Right renal pelvis (tissue), 4 donors: ENCODE measurements at places on chromosomes 13 and 19.

DNA sequence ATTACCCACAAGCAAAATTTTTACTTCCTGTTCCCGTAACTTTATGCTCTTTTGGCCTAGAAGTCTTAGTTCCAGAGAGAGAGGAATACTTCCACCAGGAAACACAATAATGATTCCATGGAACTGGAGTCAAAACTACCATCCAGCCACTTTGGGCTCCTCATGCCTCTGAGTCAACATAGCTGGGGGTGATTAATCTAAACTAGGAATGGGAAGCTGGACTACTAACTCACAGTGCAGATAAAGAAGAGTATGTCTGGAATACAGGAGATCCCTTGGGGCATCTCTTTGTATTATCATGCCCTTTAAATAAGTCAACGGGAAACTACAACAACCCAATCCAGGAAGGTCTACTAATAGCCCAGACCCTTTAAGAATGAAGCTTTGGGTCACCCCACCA is 8.9 kb upstream of the ELF1 start:
- DNase-seq, result no peak

- no peak for DNase-seq
These were observed 322.5 kb upstream of the ZNF507 start for GRCh38 chr19:32022731-32023563.

DNA sequence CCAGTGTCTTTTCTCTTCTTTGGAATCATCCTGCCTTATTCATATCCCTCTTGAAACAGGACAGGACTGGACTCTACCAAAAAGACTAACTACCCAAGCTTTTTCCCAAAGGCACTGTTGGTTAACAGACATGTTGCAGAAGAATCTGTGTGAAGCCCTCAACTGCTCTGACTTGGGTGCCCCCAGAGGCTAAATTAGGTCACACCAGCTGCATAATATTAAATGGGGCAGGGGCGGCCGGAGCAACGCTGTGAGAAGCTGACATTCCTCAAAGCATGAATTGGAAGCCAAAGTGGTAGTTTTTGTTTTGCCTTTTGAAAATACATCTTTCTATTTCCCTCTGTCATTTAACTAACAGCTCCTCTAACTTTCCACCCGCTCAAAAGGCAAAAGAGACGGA is 185.9 kb downstream of the LHFPL6 start:
- no peak for DNase-seq

DNA sequence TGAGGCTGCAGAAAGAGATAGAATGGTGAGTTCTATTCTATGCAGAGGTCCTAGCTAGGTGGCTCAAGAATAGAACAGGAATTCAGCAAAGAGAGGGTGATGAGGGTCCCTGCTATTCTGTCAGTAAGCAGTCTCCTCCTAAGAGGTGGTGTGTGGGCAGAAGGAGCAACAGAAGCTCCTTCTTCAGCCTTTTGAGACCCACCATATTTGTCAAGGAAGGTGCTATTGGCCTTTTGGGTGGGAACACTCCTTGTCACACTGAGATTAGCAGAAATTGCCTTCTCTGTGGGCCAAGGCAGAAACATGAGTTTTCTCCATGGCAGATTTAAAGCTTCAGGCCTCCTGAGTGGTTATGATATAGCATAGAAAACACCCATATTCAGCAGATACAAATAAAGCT is 39.4 kb upstream of the RAP2A start:
- no peak for DNase-seq

GRCh38 chr13:38804061-38804460 is 117.2 kb downstream of the FREM2 start:
- DNase-seq, result no peak

- DNase-seq, result no peak
These were observed 15.6 kb downstream of the NUCB1 start for GRCh38 chr19:48915757-48916156.

DNA sequence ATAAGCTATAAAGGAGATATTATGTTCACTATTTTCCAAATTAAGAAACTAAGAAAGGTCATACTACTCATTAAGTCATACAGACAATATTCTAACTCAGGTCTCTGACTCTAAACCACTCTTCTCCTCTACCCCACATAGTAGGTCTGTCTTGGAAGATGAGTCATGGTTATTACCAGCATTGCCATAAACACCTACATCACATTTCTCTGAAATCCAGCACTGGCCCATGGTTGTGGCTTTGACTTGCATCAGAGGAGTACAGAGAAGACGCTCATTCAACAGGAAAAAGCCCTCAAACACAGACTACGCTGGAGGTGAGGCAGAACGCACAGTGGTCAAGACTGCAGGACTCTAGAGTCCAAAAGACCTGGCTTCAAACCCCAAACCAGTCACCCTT is 476.8 kb downstream of the COG6 start:
- DNase-seq, result no peak

DNA sequence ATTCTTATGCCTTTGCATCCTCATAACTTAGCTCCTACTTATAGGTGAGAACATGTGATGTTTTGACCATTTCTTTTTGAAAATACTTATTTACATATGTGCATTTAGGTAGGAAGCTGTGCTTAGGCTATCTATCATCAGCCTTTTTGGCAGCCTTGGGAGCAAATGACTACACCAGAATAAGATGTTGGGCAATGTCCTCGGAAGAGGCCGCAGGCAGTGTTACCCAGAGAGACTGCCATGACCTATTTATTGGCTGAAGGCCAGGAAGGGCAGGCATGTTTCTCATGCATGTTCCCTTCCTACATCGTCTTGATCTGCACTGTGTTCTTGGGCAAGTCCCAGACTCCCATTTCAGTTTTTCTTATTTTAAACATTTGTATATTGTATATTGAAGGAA is 122.3 kb downstream of the B3GLCT start:
- DNase-seq, result no peak

- no peak for DNase-seq
These were observed 4.3 kb downstream of the NANOS3 start for GRCh38 chr19:13881251-13881691.

DNA sequence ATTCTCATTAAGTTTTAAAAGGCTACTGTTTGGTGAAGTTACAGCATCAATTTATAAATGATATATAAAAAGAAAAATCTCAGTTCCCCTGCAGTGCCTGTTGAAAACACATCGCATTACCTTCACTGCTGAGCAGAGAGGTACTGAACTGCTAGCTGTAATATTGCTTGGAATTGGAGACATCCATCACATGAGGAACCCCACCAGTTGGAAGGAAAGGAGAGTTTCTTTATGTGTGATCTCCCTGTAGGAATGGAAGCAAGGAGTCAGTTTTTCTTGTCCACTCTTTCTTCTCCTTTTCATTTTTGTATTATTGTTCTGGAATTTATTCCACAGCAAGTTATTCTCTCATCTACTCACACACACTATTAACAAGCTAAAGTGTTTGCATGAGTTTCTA is 1586.0 kb upstream of the PRR20A start:
- DNase-seq, result no peak

- DNase-seq, result no peak
These were observed 31.3 kb upstream of the RGCC start for GRCh38 chr13:41426047-41426446.

DNA sequence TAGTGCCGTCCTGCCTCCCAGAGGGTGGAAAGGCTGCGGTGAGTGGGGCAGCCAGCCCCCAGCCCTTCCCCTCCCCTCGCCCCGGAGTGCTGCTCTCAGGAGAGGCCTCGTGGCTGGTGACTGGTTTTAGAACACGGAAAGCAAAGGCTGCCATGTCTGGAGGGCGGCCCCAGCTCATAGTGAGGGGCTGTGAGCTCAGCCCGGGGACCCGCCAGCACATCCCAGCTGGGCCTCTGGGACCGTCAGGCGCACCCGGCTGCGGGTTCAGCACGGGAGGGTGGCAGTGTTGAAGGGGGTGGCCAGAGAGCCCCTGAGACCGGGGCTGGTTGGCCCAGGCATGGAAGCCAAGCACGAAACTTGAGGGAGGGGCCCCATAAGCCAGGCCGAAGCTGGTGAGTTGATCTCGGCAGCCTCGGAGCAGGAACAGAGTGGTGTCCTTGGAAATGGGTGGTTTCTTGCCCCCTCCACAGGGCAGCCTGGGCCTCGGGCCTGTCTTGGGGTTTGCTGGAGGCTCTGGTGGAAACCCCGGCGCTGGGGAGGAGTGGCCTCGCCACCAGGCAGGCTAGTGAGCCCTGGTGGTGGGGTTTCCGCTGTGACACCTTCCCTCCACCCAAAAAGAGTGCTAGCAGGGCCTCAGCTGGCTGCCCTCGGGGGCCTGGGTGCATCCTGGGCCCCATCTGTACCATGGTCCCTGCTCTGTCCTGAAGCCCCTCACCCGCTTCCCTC is 157.7 kb downstream of the KDM4B start:
- DNase-seq, result no peak

- no peak for DNase-seq
These were observed 38.8 kb downstream of the MYO9B start for GRCh38 chr19:17114414-17114831.

DNA sequence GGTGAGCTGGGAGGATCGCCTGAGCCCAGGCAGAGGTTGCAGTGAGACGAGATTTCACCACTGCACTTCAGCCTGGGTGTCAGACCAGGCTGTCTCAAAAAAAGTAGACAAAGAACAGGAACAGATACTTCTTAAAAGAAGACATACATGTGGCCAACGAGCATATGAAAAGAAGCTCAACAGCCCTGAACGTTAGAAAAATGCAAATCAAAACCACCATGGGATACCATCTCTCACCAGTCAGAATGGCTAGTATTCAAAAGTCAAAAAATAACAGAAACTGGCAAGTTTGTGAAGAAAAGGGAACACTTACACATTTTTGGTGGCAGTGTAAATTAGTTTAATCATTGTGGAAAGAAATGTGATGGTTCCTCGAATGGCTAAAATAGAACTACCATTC is 3.0 kb upstream of the LGALS14 start:
- DNase-seq, result no peak

DNA sequence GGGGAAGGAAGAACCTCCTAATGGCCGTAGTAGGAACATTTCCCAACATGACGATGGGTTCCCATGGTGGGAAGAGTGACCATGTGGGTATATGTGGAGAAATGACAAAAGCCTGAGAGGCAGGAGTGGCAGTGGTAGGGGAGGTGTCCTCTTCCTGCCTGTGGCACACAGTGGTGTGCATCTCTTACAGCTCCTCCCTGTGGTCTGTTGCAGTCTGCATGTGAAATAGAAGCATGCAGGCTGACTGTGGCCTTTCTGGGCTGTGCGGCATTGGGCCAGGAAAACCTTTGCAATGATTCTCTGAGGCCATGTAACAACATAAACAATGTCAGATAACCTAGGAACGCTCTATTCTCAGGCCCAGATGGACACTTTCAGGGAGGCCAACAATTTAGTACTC is 84.0 kb downstream of the LACC1 start:
- DNase-seq, result no peak

- DNase-seq, result no peak
These were observed 805.9 kb downstream of the PCDH17 start for GRCh38 chr13:58437427-58437826.

DNA sequence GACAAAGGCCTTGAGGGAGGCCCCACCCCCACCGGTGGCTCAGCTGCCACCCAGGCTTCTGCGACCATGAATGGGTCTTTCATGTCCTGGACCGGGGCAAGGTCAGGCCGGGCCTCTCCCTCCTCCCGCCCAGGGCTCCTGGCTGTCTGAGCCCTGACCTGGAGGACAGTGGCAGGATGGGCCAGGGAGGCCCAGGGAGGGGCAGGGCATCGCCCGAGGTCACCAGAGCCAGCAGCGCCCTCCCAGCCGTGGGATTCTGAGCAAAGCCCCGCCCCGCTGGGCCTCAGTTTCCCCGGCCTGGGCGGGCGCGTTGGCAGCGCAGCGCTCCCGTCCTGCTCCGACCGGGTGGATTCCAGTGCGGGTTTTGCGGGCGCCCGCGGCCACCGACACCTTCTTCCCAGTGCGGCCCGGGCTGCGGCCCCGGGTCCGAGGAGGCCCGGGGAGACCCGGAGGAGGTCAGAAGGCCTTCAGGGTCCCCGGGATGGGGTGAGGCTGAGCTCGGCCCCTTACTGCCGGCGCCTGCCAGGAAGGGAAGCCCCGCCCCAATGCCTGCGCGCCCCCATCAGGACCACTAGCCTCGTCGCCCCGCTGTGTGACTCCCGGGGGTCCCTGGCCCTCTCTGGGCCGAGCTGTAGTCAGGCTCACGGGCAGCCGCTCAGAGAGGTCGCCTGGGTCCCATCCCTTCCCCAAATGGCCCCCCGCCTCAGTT is 24.6 kb upstream of the SEMA6B start:
- no peak for DNase-seq

DNA sequence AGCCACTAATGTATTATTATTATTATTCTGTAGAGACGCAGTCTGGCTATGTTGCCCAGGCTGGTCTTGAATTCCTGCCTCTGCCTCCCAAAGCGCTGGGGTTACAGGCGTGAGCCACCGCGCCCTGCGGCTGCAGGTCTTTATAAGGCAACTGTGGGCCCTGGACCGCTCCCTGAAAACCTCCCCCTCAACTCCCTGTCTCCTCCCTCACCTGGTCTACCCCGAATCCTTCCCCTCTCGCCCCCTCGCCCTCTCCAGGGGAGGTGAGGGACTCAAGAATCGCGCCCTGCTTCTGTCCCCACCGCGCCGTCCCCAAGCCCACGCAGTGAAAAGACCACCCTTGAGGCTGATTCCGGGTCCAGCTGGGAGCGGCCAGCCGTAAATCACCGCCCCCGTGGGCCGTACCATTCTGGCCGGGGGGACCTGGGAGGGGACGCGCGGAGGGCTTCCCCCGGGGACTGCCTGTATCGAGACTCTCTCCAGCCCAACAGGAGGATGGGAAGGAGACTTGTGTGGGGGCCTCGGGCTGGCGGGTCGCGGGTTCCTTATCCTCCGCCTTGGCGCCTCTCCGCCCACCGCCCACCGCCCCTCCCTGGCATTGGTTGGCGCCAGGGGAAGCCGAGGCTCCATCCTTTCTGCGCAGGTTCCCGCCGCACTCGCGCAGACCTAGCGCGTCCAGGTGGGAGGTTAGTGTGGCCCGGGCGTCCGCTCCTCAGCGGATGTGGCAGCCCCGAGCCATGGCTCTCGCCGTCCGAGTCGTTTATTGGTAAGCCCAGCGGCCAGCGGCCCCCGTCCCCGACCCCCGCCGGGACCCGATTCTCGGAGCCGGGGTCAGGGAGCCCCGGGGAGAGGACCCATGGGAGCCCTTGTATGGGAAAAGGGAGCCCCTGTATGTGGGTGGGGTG is at the start of gene SELENOW:
Gene SELENOW (plus strand): TSS at position 655 of the 905 bp plus-strand sequence. CDS start 83 bp downstream, at position 738.
- DNase-seq, result peak; percentile 74

- DNase-seq, result no peak
These were observed 66.8 kb upstream of the RFC3 start for GRCh38 chr13:33751151-33751550.
